ENCODE measurements at places on chromosomes 2 and 18. TPM values are rescaled to one million over a fixed set of nuclear protein-coding genes. Genes with fewer than 3 reads are reported as not detected.

B3GNT7 gene
- total RNA-seq: 34.0 TPM

POMC gene
- 3.3 TPM for total RNA-seq

- DNase-seq: no peak
These were observed 18.9 kb upstream of the ACAA2 start for GRCh38 chr18:49832221-49832647.

GRCh38 chr2:230715201-230715600, 2.6 kb downstream of the CAB39 start:
- no peak for DNase-seq

DNA sequence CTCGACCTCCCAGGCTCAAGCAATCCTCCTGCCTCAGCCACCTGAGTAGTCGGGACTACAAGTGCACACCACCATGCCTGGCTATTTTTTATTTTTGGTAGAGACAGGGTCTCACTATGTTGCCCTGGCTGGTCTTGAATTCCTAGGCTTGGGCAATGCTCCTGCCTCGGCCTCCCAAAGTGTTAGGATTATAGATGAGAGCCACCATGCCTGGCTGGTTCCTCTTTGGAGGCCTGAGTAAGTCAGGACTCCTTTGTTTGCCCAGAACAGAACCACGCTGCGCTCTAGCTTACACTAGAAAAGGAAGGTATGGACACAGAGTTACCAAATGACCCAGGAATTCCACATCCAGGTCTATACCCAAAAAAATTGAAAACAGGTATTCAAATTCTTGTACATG, 135.9 kb upstream of the SLC1A4 start:
- no peak for DNase-seq

DNA sequence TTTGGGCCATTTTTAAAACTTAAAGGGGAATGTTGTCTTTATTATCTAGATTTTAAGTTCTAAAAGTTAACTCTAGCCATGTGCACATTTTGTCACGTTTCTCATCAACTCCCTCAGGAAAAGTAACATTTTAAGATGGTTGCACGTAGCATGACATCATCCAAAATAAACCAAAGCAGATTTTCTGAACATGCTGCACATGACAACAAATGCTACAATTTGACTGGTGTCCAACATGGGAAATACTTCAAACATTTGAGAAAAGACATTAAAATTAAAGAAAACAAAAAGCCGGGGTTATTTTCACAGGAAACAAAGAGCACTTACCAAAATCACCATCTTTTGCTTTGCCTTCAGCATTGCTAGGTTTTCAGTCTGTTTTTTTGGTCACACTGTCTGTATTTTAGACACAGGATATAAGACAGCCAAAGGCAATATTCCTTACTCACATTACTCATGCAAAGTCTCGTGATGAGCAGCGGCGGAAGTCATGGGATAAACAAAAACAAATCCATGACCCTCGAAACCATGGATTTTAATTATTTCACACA, 51.3 kb upstream of the RND3 start:
- DNase-seq: no peak

GRCh38 chr18:30481871-30482270, 560.7 kb downstream of the DSC3 start:
- DNase-seq: no peak
